ENCODE measurements at places on chromosomes 5 and 9. TPM values are rescaled to one million over a fixed set of nuclear protein-coding genes. Genes with fewer than 3 reads are reported as not detected.

Gene PHYKPL
- polyA plus RNA-seq = 140 TPM

Gene ARSI
- polyA plus RNA-seq = 0.40 TPM

Gene SOWAHA
- 60.2 TPM for polyA plus RNA-seq

Gene BTNL8
- 104 TPM for polyA plus RNA-seq

Gene ALDOB
- 16,248 TPM for polyA plus RNA-seq

Gene BAG1
- 66.7 TPM for polyA plus RNA-seq

Gene C9
- polyA plus RNA-seq = not detected

Gene FOXD4L6
- not detected for polyA plus RNA-seq

Gene C9orf50
- not detected for polyA plus RNA-seq

Gene C5orf58
- 0.69 TPM for polyA plus RNA-seq

Gene PCDHB3
- not detected for polyA plus RNA-seq

Gene IL5
- polyA plus RNA-seq = 0.43 TPM

Gene IL13
- polyA plus RNA-seq = 0.54 TPM

Gene CTXN3
- polyA plus RNA-seq = not detected

Gene TRPM3
- polyA plus RNA-seq = 1.1 TPM

Gene CENPH
- polyA plus RNA-seq = 11.4 TPM

Gene CMYA5
- polyA plus RNA-seq = 0.61 TPM

Gene SAXO1
- 0.01 TPM for polyA plus RNA-seq

Gene FGF1
- 0.27 TPM for polyA plus RNA-seq

Gene TMEM161B
- 28.9 TPM for polyA plus RNA-seq

Gene PCDHB14
- not detected for polyA plus RNA-seq

Gene STING1
- 3.0 TPM for polyA plus RNA-seq

Gene ITGA1
- 7.5 TPM for polyA plus RNA-seq

Gene SPATA31A3
- not detected for polyA plus RNA-seq

Gene CD14
- polyA plus RNA-seq = 3.1 TPM

Gene PDCD1LG2
- not detected for polyA plus RNA-seq

Gene P4HA2
- polyA plus RNA-seq = 24.8 TPM

Gene FABP6
- polyA plus RNA-seq = 1.5 TPM

Gene SLC6A18
- polyA plus RNA-seq = 0.04 TPM

Gene TPRN
- polyA plus RNA-seq = 57.0 TPM

Gene SRD5A1
- 9.2 TPM for polyA plus RNA-seq

Gene VDAC1
- polyA plus RNA-seq = 252 TPM

Gene CARD9
- 1.8 TPM for polyA plus RNA-seq

Gene PLGRKT
- polyA plus RNA-seq = 35.6 TPM

Gene ENDOG
- polyA plus RNA-seq = 79.4 TPM

Gene SPINK6
- not detected for polyA plus RNA-seq

Gene PKD2L2
- not detected for polyA plus RNA-seq

Gene AIF1L
- 9.3 TPM for polyA plus RNA-seq

Gene FNBP1
- polyA plus RNA-seq = 11.0 TPM

Gene NPM1
- polyA plus RNA-seq = 1,717 TPM
